Activated CD4-positive, alpha-beta memory T cell treated with anti-CD3 and anti-CD28 coated beads for 36 hours (primary cell): ENCODE measurements at places on chromosomes 2 and 18.

GRCh38 chr2:131143803-131144202 is 38.7 kb downstream of the PLEKHB2 start:
- no peak for DNase-seq

GRCh38 chr2:224369028-224369632 is 32.8 kb downstream of the FAM124B start:
- DNase-seq = no peak

- DNase-seq = no peak
These were observed 160.7 kb upstream of the HDAC4 start for GRCh38 chr2:239561446-239562001.

DNA sequence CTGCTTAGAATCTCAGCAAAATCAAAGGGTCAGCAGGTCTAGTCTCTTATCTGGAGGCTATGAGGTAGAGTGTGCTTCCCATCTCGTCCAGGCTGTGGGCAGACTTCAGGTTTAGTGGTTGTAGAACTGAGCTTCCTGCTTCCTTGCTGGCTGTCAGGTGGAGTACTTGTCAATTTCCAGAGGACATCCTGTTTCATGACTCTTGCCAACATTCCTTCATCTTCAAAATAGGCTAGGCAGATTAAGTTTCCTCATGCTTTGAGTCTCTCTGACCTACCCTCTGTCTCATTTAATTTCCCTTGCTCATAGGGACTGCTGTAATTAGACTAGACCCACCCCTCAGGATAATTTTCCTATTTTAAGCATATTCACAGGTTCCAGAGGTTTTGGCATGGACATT is 562.6 kb downstream of the SPAG16 start:
- no peak for DNase-seq

- no peak for DNase-seq
These were observed 85.1 kb downstream of the ANKRD12 start for GRCh38 chr18:9221661-9222060.

- DNase-seq = no peak
These were observed 21.6 kb upstream of the SULT1C4 start for GRCh38 chr2:108355906-108356734.

GRCh38 chr2:204152616-204153015 is 216.1 kb downstream of the ICOS start:
- DNase-seq = no peak

DNA sequence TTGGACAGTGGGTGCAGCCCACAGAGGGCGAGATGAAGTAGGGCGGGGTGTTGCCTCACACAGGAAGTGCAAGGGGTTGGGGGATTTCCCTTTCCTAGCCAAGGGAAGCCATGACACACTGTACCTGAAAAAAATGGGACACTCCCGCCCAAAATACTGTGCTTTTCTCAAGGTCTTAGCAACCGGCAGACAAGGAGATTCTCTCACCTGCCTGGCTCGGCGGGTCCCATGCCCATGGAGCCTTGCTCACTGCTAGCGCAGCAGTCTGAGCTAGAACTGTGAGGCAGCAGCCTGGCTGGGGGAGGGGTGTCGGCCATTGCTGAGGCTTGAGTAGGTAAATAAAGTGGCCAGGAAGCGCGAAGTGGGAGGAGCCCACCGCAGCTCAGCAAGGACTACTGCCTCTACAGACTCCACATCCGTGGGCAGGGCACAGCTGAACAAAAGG is 244.7 kb downstream of the NBAS start:
- DNase-seq = peak; percentile 46

DNA sequence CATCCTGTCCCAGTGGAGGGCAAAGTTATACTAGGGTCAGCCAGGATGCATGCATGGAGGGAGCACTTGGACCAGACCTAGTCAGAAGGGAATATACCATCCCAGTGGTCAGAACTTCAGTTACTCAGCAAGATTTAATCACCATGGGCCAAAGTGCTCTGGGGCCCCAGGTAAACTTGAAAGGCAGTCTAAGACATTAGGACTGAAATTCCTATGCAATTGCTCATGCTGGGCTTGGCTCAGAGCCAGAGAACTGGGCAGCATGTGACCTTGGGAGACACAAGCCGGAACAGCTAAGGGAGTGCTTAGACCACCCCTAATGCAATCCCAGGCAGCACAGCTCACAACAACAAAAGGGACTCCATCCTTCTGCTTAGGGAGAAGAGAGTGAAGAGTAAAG is 401.3 kb downstream of the KCNJ3 start:
- DNase-seq = no peak

DNA sequence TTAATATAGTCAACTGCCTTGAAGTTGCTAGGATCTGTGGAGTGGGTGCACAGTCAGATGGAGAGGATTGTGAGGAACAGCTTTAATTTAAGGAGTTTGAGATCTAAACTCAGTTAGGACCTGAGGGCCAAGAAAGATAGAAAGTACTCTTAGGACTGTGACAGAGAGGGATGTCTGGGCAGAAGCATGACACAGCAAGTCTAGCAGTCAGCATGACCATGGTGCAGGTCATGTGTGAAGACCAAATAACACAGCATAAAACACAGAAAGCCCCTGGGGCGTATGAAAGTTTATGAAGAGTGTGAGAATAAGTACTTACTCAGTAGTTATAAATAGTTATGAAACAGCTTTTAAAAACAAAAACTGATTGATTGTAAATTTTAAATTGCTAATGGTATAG is 107.2 kb downstream of the GALNT1 start:
- DNase-seq = no peak

GRCh38 chr2:162458240-162458639 is 114.3 kb downstream of the GCA start:
- no peak for DNase-seq

DNA sequence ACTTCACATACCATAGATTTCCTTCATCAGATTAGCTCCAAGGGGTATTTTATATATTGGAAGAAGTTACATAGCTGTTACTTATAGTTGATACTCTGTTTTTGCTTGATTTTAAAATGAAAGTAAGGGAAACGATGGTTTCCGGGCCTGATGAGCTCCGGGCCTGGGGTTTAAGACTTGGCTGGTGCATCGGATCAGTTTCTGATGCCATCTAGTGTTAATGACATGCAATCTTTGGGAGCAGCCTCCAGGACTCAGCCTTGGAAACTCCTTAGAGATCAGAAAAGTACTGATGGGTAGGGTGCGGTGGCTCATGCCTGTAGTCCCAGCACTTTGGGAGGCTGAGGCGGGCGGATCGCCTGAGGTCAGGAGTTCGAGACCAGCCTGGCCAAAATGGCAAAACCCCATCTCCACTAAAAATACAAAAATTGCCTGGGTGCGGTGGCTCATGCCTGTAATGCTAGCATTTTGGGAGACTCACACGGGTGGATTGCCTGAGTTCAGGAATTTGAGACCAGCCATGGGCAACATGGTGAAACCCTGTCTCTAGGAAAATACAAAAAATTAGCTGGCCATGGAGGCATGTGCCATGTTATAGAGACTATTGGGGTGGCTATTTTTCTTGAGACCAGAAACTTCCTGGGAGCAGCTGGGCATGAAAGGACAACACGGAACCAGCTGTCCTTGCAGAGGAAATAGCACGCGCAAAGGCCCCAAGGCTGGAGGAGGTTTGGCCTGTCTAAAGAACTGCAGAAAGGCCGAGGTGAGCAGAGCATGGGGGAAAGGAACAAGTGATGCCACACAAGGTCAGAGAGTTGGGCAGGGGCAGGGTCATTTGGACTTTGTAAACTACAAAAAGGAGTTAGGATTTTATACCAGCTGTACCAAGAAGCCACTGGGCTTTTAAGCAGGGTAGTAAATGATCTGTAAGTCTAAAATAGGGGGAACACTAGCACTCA is 46.9 kb upstream of the CNOT11 start:
- peak; percentile 64 for DNase-seq

DNA sequence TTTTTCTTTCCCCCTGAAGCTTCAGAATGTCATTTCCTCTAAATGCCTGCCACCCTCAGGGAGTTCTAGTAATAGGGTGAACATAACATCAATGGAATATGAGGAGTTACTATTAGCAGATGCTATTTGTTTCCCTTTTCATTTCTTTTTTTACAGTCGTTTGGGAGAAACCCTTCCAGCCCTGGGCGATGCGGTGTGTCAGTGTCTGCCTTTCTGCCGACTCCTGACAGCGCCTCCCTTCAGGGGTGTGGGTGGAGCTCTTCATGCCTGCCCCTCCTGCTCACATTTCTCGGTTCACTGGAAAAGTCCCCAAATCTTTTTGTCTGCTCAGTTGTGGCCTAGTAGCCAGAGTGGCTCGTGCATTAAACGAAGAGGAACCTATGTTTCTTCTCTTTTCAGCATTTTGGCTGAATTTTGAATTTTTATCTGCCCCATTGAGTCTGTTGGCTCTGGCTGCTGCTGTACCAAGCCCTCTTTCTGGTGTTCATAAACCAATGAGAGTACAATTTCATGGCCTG is 72.3 kb downstream of the FMNL2 start:
- peak; percentile 47 for DNase-seq

DNA sequence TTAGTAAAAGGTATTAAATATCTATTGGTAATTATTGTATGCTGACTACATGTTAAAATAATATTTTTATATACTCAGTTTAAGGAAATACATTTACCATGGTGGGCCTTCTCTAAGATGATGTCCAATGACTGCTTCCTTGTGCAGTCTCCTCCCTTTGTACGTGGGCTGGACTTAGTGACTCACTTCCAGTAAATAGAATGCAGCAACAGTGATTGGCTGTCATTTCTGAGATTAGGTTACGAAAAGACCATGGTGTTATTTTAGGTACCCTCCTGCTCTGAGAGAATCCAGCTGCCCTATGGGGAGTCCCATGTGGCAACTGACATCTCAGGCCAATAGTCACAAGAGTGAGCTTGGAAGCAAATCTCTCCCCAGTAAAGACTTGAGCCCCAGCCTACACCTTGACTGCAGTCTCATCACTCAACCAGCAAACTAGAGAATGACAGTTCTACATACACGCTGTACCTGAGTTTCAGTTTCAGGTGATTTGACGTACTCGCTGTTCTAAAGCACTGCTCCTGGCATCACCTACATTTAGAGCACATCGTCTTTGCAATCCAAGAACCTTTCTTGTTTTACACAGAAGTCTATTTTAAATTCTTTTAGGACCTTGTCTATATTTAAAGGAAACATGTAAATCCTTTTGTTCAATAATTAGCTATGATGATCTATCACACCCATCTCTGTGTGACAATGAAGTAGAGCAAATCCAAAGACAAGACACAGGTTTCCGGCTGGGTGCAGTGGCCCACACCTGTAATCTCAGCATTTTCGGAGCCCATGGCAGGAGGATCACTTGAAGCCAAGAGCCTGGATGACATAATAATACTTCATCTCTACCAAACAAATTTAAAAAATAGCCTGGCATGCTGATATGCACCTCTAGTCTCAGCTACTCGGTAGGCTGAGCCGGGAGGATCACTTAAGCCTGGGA is 87.2 kb downstream of the COBLL1 start:
- DNase-seq = no peak
